OCI-LY7 (cell line): ENCODE measurements at places on chromosomes 1 and 21.

GRCh38 chr1:229420224-229420623 is 13.7 kb downstream of the ACTA1 start:
- no peak for DNase-seq

DNA sequence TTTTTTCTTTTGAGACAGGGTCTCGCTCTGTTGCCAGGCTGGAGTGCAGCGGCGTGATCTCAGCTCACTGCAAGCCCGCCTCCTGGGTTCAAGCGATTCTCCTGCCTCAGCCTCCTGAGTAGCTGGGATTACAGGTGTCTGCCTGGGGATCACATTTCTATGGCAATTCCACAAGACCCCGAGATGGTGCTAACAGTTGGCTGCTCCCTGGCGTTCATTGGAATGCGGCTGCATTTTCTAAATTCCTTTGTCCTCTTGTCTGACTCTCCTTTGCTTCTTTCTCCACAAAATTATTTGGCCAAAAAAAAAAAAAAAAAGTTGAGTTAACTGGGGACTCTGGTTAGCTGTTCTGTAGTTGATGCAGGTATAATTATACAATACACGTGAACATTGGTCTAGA is 176.4 kb downstream of the ETS2 start:
- DNase-seq, result no peak

DNA sequence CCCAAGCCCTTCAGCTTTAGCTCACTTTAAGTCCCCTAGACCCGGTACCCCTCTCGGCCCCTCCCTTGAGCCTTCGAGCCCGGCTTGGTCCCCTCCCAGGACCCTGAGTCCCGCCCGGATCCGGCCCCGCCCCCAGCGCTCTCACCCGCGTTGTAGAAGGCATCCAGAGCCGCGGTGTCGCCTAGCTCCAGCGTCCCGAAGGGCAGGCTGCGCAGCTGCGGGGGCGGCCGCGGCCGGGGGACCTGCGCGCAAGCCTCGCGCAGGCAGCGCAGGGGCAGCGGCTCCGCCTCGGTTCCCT is 699 bp downstream of the MAP3K6 start:
- DNase-seq, result peak; percentile 36

GRCh38 chr1:40462956-40463590 is 12.8 kb downstream of the ZFP69B start:
- peak; percentile 13 for DNase-seq

DNA sequence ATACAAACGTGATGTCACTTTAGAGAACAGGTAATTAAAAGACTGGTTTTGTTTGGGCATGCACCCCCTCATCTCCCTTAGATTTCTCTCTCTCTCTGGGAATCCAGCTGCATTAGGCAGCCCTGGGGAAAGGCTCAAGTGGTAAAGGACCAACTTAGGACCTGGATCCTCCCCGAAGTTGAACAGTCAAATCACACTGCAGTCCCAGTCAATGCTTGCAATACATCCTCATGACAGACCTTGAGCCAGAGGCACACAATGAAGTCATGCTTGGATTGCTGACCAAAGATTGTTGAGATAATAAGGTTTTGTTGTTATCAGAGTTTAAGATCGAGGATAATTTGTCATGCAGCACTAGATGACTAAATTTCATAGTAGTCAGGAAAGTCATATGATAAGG is 1285.8 kb upstream of the NCAM2 start:
- no peak for DNase-seq
